ENCODE measurements at places on chromosomes 5 and 9. TPM values are rescaled to one million over a fixed set of nuclear protein-coding genes. Genes with fewer than 3 reads are reported as not detected.

The RAI14 gene
- total RNA-seq: 0.71 TPM

The ARRDC1 gene
- total RNA-seq: 109 TPM

The PCSK5 gene
- 7.1 TPM for total RNA-seq

The CCDC187 gene
- total RNA-seq: not detected

The GTF3C5 gene
- 70.8 TPM for total RNA-seq

The ACER2 gene
- 2.4 TPM for total RNA-seq

The STK32A gene
- not detected for total RNA-seq

The HTR1A gene
- total RNA-seq: not detected

The FOXB2 gene
- not detected for total RNA-seq

The SH3PXD2B gene
- total RNA-seq: 0.24 TPM

The MYORG gene
- 1.2 TPM for total RNA-seq

The TMEM203 gene
- 29.4 TPM for total RNA-seq

The TOR4A gene
- 16.8 TPM for total RNA-seq

The SNX18 gene
- total RNA-seq: 41.4 TPM

The MARVELD2 gene
- total RNA-seq: 0.17 TPM

The SMIM15 gene
- 50.8 TPM for total RNA-seq

The OBP2B gene
- total RNA-seq: not detected

The BTNL3 gene
- total RNA-seq: not detected

The FRRS1L gene
- total RNA-seq: not detected

The PCDHA9 gene
- not detected for total RNA-seq

The WDR38 gene
- not detected for total RNA-seq

The NEURL1B gene
- 1.3 TPM for total RNA-seq

The OR1J2 gene
- not detected for total RNA-seq

The SPATA31A1 gene
- total RNA-seq: not detected

The TMEM252 gene
- total RNA-seq: not detected

The ISL1 gene
- total RNA-seq: not detected

The SLC27A6 gene
- not detected for total RNA-seq

The C5orf58 gene
- not detected for total RNA-seq

The ZNF354C gene
- 4.4 TPM for total RNA-seq
